ENCODE measurements at places on chromosomes 5 and 9.

DNA sequence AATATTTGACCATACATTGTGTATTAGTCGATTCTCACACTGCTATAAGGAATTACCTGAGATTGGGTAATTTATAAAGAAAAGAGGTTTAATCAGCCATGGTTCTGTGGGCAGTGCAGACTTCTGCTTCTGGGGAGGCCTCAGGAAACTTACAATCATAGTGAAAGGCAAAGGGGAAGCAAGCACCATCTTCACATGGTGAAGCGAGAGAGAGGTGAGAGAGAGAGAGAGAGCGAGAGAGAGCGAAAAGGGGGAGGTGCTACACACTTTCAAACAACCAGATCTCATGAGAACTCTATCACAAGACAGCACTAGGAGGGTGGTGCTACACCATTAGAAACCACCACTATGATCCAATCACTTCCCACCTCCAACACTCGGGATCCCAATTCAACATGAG, 4.1 kb upstream of the GRAMD2B start:
- no peak for DNase-seq

DNA sequence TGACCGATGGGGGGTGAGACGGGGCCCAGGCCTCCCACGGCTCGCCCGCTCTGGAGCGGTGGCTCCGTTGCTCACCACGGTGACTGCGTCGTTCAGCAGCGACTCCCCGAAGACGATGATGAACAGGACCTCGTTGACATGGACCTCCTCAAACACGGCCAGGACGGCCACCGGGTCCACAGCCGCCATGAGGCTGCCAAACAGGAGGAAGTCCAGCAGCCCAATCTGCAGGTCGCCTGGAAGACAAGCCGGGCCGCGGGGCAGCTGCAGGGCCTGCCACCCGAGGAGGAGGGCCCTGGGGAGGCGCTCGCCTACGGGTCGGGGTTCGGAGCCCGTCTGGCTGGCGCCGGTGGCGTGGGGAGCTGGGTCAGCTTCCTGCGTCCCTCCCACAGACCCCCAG, 36.0 kb downstream of the SLC9A3 start:
- no peak for DNase-seq

DNA sequence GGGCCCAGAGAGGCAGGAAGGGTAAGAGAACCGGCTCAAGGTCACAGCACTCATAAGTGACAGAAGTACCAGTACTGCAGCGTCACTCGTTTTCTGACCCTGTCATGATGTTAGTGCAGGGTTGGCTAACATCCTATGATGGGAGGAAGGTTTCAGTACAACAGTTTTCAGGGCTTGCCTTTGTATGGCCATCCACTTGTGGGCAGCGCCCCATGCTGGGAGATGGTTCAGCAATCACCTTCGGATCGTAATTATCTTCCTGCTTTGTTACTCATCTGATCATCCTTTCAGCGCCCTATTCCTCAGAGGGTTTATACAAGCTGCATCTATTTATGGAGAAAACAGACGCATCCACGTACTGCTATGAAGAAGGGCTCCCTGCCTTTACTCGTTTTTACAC, 2.4 kb downstream of the MAP1B start:
- peak; percentile 14 for DNase-seq

DNA sequence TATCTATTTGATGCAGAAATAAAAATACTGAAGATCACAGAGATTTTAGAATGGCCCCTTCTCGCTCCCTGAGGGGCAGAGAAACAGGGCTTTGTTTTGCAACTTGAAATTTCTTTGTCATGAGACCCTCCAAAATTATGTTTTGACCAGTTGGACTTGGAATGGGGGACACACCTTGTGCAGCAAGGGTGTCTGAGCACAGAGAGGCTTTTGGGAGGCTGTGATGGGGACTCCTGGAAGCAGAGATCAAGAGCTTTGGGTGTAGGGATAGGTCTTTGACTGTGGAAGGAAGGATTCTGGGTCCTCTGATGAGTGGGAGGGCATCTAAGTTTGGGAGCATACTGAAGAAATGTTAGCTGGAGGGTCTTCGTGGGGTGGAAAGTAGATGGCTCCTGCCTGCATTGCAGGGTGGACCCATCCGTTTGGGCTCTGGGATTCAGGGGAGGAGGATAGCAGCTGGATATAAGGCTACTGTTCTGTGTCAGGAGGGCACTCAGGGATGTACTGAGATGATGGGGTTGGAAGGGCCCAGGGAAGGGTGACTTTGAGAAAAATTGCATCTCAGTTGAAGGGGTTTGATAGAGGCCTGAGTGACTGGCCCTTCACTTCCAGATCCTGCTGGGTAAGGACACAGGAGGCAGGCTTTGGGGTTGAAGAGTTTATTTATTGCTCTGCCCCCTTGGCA, 1.8 kb upstream of the MYORG start:
- DNase-seq, result no peak

DNA sequence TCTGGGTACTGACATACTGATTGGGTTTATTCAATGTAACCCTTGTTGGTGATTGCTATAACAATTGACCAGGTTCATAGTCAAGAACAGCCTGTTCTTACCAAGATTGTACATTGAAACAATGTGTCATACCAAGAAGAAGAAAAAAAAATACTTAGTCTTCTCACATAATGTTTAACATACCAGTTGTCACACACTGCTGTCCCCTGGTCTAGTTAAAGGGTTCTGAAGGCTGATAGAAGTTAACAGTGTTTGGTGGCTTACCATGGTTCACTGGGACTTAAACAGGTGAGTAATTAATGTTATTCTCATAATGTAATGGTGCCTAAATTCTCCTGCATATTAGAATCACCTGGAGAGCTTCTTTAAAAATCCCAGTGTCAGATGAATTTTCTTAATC, 18.5 kb upstream of the CDC42SE2 start:
- DNase-seq, result no peak

DNA sequence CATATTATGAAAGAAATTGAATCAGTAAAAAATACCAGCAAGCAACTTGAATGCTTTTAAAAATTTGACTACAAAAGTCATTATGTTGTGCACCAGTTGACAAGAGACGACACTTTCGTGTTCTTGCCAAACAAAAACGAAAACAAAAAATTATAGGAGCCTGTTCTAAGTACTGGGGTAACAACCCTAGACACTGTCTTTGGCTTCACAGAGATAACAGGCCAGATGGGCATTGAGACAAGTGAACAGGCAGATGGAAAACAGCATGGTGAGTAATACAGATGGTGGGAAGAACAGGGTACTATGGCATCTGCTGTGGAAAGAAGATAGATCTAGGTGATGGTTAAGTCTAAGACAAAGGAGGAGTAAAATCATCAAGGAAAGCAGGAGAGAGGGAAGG, 99.0 kb downstream of the CDH12 start:
- no peak for DNase-seq

DNA sequence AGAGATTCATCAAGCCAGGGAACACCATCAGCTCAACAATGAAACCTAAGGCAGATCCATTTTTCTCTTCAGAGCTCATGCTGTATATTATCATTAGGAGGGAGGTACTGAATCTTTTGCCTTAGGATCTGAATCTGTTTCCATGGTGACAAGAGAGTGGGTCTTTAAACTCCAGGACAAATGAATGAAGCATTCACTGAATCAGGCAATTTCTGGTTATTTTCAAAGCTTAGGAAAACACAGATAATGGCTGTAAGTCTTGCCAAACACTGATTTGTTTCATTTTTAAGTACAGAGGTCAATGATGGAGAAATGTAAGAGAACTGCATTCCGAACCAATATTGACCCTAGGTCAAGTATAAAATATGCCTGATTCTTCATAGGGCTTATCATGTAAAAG, 84.9 kb downstream of the GNA14 start:
- no peak for DNase-seq
